ENCODE measurements at places on chromosomes 12 and 14.

DNA sequence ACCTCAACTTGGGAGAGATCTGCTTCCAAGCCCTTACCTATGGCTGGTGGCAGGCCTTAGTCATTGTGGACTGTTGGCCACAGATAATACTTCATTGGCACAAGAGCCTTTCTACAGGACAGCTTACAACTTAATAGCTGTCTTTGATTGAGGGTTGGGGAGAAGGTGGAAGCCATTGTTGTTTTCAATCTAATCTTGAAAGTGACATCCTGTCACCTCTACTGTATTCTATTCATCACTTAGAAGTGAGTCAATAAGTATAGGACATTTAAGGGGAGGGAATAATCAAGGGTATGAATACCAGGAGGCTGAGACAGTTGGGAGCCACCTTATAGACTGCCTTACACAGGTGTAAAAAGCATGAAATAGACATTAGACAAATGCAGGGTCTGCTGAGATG, 906.3 kb downstream of the NRXN3 start:
- DNase-seq: no peak

GRCh38 chr14:34060651-34060999, 109.8 kb upstream of the EGLN3 start:
- no peak for DNase-seq

- peak; percentile 53 for DNase-seq
These were observed 7.0 kb downstream of the MLF2 start for GRCh38 chr12:6745741-6746525.

- DNase-seq: no peak
These were observed 199.1 kb downstream of the SLC5A8 start for GRCh38 chr12:101010896-101011295.
